Activated CD4-positive, alpha-beta T cell treated with anti-CD3 and anti-CD28 coated beads, Interleukin-2, Interleukin-4, amounts not matched to agents 100 ng/mL and 50 ng/mL, durations not matched to agents 16 hours and 8 hours (primary cell): ENCODE measurements at places on chromosomes 1 and 21.

DNA sequence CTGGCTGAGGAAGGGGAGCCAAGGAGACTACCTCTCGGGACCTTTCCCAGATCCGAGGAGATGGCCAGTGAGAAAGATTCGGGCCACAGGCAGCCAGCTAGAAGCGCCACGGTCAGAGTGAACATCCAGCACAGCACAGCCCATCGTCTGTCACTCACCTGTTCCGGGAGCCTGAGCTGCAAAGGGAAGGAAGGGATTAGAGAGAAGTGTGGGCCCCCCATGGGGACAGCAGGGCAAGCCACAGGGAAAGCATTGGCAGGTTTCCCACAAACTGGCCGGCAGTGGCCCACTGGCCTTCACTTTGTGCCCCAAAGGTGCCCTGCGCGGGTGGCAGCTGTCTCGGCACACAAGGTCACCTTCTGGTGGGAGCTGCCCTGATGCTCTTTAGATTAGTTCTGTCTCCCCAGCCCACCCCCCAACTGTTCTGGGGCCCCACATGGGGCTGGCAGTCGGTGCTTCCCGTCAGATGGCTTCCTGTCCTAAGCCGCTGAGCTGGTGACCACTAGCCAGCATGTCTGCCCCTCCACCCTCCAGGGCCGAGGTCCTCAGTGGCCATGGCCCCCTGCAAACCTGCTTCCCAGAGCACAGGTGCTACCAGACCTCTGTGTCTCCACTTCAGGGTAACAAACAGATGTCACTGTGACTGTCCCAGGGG lies 56.7 kb downstream of the LACTBL1 start:
- DNase-seq, result no peak

DNA sequence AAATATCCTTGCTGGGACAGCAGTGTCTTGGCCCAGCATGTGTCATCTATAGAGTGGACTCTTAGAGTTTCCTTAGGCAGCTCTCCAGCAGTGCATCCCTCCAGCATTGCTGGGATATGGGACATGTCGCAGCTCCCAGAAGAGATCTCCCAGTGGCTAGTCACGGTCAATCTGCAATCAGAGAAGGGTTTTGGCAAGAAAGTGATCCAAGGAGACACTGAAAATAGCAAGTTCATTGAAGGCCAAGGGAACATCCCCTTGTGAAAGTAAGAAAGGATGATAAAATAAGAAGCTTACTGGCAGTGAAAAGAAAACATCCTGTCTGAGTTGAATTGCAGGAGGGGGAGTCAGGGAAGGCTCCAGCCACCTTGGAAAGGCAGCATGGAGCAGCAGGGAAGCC lies 19.3 kb upstream of the NPL start:
- no peak for DNase-seq

- no peak for DNase-seq
Observed at GRCh38 chr1:36107394-36107793, 17.6 kb downstream of the COL8A2 start.

DNA sequence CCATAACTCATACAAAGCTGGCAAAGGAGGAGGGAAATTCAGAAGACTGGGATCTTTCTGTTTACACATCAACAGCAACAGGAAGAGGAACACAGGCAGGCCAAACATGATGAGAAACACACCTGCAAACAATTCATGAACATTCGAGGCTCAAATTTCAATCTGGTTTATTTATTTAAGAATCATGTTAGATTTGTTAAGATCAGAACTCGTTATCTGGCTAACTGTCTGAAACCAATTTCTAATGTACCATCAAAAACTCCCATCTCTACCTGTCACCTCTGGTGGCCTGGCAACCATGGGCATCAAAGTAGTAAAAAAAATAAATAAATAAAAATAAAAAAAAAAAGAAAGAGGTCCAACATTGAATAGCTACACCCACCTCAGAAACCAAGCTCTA lies 9.8 kb downstream of the LBR start:
- DNase-seq, result no peak

GRCh38 chr1:199448646-199449045 lies 578.9 kb upstream of the NR5A2 start:
- no peak for DNase-seq

DNA sequence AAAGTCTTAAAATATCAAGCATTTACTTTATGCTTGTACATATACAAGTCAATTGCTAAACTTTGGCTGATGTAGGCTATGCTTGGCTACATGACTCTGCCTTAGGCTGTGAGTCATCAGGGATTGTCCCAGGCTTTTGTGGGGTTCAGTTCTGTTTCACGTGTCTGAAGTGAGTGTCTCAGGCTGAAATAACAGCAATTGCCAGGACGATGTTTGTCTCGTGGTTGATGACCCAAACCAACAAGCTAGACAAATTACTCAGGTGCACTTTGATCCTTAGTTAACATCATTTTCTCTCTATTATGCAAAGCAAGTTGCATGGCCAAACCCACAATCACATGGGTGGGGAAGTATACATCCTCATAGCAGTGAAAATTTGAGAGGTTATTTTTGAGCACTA lies 410.1 kb downstream of the BRINP3 start:
- peak; percentile 12 for DNase-seq

DNA sequence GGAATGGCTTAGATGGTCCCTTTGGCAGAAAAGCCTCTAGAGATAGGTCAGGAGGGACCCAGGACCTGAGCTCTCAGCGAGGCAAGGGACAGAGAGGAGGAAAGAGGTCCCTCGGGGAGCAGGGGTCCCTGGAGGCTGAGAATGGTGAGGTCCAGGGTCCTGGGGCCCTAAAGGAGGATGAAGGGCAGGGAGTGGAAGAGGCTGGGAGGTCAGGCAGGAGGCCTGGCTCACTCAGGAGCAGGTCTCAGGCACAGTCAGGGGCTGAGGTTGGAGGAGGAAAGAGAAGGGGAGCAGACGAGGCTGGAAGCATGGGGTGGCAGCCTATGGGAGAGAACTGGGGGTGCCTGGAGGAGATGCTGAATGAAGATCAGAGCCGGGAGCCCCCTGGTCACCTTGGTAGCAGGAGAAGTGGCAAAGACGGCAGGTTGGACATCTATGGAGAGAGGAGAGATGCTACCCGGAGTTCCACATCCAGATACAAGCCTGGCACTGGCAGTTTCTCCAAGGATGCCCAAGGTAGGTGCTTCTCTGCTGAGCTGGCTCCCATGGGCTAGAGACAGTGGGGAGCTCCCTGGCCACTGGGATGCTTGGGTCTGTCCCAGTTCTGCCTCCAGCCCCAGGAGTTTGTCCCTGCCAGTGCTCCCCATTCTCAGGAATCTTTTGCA lies 22.6 kb downstream of the IGFN1 start:
- DNase-seq, result no peak

GRCh38 chr1:200550367-200550766 lies 70.2 kb downstream of the KIF14 start:
- no peak for DNase-seq

DNA sequence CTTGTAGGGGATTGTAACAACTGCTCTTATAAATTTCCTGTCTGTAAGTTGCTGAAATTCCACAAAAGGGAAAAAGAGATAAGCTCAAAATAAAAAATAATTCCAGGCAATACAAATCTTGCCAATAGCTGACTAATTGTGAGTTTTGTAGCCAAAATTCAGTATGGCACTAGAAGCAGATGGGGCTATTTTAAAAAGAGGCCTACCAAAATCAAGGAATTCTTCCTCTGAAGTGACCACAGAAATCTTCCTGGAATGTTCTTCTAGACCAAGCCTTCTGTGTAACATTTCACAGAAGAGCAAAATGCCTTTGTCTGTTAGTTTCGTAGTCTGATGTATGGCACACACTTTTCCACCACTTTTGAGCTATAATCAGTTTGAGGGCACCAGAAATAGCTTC lies 127.6 kb downstream of the CYYR1 start:
- DNase-seq, result no peak

DNA sequence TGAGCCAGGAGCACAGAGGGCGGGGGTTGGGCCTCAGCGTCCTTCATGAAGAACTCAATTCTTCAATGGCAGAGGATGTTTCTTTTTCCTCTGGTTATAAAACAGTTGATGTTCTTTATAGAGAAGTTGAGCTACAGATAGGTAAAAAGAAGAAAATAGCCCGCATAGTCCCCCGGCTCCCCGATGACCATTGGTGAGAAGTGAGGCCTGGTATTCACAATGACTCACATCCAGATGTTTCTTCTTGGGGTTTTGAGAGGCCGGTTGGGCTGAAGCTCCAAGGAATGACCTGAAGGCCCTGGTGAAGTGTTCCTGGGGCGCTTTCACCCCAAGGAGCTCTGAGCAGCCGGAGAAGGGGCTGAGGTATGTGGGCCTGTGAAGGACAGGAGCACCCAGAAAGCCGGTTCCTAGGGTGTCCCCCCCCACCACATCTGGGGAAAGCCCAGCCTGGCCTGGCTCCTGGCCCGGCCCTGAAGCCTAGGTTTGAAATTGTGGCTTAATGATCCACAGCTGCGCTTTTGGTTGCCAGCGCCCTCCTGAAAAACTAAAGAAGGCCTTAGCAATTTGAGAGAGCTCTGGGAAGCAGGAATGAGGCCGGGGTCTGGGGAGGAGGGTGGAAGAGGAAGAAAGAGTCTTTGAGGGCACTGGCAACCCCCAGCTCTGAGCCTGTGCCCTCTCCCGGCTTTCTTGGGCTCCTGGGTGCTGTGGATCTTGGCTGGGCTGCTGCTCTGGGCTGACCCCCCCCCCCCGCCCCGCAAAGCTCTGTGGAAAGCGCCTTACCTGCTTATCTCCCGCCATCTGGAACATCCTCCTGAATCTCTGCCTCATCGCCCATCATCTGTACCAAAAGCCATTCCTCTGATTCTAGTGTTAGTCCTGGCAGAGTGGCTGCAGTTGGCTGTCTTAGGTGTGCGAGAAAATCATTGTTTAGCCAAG lies 444.7 kb downstream of the CAMTA1 start:
- DNase-seq, result no peak

GRCh38 chr1:56434740-56435139 lies 144.6 kb downstream of the PLPP3 start:
- no peak for DNase-seq

- no peak for DNase-seq
Observed at GRCh38 chr1:200561856-200562214, 58.7 kb downstream of the KIF14 start.

- no peak for DNase-seq
Observed at GRCh38 chr1:230814949-230815692, 53.2 kb downstream of the C1orf198 start.

GRCh38 chr1:99685516-99686180 lies 39.7 kb downstream of the PALMD start:
- peak; percentile 59 for DNase-seq

DNA sequence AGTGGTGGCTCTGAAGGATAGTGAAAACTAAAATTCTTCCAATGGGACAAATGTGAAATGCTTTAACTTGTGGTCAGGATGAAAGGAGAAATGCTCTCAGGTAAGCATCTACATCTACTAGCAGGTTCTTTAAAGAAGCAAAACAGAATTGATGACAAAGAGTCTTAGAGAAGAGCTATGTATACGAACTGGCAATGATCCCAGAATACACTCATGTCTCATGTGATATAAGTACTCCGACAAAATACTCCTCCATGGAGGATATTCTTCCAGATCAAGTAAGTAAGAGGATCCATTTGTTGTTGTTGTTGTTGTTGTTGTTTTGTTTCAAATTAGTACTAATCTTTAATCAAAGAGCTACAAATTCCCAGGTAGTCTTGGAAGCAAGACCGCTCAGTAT lies 174.0 kb upstream of the ATP1B1 start:
- no peak for DNase-seq

GRCh38 chr1:11671544-11672286 lies 7.7 kb downstream of the FBXO6 start:
- no peak for DNase-seq

DNA sequence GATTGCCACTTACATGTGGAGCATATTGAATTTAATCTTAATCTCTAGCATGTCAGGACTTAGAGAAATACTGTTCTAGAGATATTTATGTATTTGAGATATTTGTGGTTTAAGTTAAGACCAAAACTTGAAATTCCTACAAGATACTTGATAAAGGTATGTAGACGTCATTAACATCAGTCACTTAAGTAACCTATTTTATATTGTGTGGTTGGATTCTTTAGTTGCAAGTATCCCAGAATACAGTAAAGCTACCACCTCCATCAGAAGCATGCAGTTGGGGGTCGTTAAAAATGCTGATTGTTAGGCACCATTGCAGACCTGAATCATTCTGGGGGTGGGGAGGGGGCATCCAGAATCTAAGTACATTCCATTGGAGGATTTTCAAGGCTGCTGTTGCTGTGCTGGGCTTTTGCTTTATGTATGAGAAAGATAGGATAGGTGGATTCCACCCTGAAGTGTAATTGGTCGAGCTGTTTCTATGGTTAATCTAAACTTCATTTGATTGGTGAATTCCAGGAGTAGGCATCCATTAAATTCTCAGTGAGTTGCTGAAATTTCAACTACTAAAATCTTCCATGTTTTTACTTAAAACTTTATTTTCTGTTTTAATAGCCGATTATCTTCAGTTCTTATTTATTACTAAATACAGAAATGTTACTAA lies 4.0 kb downstream of the H3-3A start:
- DNase-seq, result no peak

- no peak for DNase-seq
Observed at GRCh38 chr1:42746436-42747105, 6.5 kb upstream of the CLDN19 start.

GRCh38 chr1:14479865-14480264 lies 118.6 kb upstream of the KAZN start:
- DNase-seq, result no peak

GRCh38 chr1:55250399-55251075 lies 35.4 kb upstream of the USP24 start:
- no peak for DNase-seq

GRCh38 chr1:187588917-187589316 lies 760.2 kb downstream of the PLA2G4A start:
- no peak for DNase-seq

GRCh38 chr1:201553496-201554189 lies 14.7 kb downstream of the NAV1 start:
- DNase-seq, result no peak

DNA sequence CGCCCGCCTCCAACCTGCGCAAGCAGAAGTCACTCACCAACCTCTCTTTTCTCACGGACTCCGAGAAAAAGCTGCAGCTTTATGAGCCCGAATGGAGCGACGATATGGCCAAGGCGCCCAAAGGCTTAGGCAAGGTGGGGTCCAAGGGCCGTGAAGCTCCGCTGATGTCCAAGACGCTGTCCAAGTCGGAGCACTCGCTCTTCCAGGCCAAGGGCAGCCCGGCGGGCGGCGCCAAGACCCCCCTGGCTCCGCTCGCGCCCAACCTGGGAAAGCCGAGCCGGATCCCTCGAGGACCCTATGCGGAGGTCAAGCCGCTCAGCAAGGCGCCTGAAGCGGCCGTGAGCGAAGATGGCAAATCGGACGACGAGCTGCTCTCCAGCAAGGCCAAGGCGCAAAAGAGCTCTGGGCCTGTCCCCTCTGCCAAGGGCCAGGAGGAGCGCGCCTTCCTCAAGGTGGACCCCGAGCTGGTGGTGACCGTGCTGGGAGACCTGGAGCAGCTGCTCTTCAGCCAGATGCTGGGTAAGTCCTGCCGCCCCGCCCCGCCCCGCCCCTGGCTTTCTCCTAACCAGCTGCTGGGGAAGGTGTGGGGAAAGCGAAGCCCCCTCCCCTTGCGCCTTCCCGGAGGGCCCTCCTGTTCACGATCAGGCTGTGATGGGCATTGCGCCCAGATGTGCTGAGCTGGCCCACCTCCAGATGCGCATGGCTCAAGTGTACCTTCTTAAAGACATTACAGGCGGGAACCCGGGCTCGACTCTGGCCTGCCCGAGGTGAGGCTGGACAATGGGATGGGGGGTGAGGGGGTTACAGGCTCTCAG lies 110.2 kb downstream of the NAV1 start:
- no peak for DNase-seq
